ENCODE measurements at places on chromosomes 11 and 22.

DNA sequence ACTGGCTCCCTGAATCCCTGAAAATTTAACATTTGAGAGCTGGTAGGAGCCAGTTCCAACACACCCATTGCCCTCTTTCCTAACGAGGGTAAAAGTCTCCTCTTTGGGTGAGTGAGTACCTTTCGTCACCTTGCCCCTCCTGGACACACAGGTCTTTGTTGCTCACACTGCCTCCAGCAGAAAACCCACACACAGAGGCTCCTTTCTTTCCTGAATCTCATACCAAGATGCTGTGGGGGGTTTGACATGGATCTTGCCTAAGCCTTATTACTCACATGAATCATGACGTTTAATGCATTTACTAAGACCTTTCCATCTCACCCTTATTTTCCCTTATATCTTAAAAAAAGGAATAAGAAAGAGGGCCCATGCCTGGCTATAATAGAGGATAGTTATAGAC is 53.0 kb downstream of the PARVA start:
- ATAC-seq = no peak

DNA sequence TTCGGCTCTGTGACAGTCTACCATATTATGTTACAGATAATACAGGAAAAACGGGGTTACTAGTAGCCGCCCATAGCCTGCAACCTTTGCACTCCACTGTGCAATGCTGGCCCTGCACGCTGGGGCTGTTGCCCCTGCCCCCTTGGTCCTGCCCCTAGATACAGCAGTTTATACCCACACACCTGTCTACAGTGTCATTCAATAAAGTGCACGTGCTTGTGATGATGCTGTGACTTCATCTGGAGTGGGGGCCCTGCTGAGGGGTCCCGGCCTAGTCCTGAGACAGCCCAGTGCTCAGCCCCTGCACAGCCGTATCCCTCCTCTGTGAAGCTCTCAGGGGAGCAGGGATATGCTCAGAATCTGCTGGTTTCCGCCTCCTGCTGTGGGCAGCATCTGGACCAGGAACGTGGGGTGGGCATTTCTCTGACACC is 1.2 kb downstream of the IFITM1 start:
- ATAC-seq = no peak

DNA sequence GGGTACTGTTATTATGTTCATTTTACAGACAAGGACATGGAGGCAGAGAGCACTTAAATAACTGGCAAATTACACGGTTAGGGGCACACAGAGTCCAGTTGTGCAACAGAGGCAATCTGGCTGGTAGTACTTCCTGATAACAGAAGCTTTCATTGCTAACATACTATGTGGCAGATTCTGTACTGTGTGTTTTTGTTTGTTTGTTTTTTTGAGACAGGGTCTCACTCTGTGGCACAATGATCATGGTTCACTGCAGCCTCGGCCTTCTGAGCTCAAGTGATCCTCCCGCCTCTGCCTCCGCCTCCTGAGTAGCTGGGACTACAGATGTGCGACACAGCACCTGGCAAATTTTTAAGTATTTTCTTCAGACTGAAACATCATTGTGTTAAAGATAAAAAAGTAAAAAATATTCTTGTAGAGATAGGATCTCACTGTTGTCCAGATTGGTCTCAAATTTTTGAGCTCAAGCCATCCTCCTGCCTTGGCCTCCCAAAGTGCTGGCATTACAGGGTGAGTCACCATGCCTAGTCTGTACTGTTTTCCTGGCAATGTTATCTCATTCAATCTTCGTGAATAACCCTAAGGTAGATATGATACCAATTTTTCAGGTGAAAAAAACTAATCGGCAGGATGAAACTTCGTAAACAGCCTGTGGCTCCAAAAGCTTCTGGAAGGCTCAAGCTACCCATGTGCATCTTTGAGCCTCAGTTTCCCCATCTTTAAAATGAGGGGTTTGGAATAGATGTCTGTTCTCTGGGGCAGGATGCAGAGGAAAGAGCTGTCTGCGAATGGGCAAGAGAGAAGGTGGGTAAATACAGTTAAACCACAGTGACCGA is 921 bp upstream of the NUCB2 start:
- ATAC-seq = no peak

GRCh38 chr22:19886605-19887255 is 32.1 kb upstream of the GNB1L start:
- ATAC-seq = peak; percentile 33

DNA sequence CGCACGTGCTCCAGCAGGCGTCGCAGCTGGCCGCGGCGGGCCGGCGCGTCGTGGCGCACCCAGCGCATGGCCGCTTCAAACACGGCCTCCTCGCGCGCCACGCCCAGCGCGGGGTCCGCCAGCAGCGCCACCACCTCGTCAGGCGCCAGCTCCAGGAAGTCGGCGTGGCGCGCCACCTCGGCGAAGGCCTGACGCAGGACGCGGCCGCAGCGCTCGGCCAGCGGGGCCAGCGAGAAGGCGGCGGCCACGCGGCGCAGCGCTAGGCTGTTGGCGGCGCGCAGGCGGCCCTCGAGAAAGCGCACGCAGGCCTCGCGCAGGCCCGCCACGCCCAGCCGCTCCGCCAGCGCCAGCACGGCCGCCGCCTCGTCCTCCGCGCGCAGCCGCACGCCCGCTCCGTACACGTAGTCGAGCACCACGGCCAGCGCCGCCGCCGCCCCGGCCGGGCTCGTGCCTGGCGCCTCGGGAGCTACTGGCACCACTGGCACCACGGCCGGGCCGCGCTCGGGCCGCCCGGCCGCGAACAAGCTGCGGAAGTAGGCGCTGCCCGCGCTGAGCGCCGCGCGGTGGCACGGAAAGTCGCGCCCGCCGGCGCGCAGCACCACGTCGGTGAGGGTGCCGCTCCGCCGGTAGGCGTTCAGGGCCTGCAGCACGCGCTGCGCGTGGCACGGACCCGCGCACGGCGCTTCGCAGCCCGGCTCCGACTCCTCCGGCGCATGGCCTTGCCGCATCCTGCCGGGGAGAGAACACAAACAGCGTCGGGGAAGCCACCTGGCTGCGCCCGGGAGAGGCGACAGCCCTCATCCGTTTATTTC is 2.9 kb downstream of the KLHL35 start:
- ATAC-seq = peak; percentile 63

Data from activated CD4-positive, CD25-positive, alpha-beta regulatory T cell treated with anti-CD3 and anti-CD28 coated beads, Interleukin-2, amount 50 U/mL, for 24 hours (primary cell).